Heart left ventricle (tissue), 16 donors: ENCODE measurements at places on chromosomes 3 and 15.

- no peak for DNase-seq
These were observed 89.9 kb upstream of the PRR23E start for GRCh38 chr3:127103080-127103479.

GRCh38 chr15:71232411-71232810 is 117.1 kb downstream of the THSD4 start:
- DNase-seq, result no peak

DNA sequence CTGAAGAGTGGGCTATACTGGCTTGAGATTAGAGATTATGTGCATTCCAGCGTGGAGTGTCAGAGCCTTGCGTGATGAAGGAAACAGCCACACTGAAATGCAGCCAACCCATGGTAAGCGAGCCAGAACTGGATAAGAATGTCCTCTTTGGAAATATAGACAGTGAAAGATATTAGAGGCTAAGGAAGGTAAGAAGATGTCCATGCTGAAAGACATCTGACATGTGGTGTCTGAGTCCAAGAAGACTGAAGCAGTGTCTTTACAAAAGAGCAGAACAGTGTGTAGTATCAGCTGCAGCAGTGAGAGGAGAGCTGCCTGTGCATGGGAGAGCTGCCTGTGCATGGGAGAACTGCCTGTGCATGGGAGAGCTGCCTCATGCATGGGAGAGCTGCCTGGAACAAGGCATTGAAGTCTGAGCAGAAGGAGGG is 672.2 kb downstream of the DIPK2A start:
- DNase-seq, result no peak

DNA sequence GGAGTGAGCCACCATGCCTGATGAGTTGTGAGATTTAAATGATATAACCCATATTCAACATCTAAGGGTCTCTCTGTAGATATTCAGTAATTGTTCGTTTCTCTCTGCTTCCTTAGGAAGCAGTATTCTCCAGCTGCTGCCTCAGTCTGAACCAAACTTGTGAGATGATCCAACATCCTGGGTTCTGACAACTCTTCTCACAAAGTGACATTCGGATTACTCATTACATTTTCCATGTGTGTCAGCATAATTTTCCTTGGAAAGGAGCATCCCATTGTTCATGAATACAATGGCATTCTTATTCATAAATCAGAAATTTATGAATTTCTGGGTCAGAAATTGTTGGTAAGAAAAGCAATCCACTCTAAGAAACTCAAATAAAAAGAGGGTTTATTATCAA is 15.0 kb upstream of the SEC22A start:
- no peak for DNase-seq

GRCh38 chr3:124999317-124999716 is 56.5 kb downstream of the HEG1 start:
- DNase-seq, result no peak
